ENCODE measurements at places on chromosomes 12 and 14. TPM values are rescaled to one million over a fixed set of nuclear protein-coding genes. Genes with fewer than 3 reads are reported as not detected.

DNA sequence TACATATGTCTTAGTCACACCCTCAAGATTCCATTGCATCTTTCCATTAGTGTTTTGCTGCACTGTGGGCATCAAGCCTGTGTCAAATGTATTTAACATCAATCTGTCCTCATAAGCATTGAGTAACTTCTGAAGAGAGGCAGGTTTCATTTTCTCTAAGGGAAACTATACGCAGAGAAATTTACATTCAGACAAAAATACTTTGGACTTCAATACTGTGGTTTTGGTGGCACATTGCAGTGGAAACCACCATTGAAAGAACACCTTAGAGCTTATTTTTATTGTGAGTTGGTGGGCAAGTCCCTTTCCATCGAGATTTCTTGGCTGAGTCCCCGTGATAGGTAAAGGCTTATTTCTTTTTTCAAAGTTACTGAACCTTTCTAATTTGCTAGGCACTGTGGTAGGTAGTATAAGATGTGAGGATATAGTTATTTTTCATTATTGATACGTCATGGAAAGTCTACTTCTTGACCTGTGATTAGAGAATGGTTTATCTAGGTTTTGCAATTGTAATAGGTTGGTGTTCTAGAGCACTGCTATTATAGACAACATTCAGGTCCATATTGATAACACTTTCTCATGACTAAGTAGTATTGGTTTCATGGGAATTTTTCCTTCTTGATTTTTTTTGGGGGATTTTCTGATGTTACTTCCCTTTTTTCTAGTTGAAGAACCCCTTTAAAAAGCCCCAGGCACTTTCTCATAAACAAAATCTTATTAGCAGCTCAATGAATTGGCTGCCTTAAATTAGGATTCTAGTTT is 81.9 kb downstream of the CFAP54 start:
- no peaks in the 10 kb centered on the region for H3K36me3 ChIP-seq
- DNase-seq, result no peak
- H3K4me3 ChIP-seq, result no peak overlapping the region
- no peak overlapping the region for H3K27ac ChIP-seq
- H3K27me3 ChIP-seq, result no peaks in the 10 kb centered on the region
- no peaks in the 10 kb centered on the region for H3K4me1 ChIP-seq

DNA sequence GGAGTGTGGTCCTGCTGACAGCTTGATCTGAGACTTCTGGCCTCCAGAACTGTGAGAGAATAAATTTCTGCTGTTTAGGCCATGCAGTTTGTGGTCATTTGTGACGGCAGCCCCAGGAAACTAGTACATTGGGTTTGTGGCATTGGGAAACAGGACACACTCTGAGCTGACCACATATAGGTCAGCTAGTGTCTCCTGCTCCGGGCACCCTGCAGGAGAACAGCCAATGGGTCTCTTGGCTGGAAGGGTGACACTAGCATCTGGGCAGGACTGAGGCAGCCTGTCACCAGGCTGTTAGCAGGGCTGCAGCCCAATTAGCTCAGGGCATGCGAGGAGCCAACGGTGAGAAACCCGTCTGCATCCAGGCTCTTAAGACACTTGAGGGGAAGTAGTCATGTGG is 83.2 kb downstream of the PITPNM2 start:
- H3K36me3 ChIP-seq, result no peaks in the 10 kb centered on the region
- H3K4me3 ChIP-seq, result no peak overlapping the region
- DNase-seq, result peak; percentile 57
- no peaks in the 10 kb centered on the region for H3K27me3 ChIP-seq

- no peaks in the 10 kb centered on the region for H3K4me1 ChIP-seq
- no peak overlapping the region for H3K27ac ChIP-seq
- no peak overlapping the region for H3K4me3 ChIP-seq
- no peaks in the 10 kb centered on the region for H3K36me3 ChIP-seq
- H3K27me3 ChIP-seq, result no peaks in the 10 kb centered on the region
- no peak for DNase-seq
These were observed 37.0 kb downstream of the TMEM121 start for GRCh38 chr14:105563347-105563737.

DNA sequence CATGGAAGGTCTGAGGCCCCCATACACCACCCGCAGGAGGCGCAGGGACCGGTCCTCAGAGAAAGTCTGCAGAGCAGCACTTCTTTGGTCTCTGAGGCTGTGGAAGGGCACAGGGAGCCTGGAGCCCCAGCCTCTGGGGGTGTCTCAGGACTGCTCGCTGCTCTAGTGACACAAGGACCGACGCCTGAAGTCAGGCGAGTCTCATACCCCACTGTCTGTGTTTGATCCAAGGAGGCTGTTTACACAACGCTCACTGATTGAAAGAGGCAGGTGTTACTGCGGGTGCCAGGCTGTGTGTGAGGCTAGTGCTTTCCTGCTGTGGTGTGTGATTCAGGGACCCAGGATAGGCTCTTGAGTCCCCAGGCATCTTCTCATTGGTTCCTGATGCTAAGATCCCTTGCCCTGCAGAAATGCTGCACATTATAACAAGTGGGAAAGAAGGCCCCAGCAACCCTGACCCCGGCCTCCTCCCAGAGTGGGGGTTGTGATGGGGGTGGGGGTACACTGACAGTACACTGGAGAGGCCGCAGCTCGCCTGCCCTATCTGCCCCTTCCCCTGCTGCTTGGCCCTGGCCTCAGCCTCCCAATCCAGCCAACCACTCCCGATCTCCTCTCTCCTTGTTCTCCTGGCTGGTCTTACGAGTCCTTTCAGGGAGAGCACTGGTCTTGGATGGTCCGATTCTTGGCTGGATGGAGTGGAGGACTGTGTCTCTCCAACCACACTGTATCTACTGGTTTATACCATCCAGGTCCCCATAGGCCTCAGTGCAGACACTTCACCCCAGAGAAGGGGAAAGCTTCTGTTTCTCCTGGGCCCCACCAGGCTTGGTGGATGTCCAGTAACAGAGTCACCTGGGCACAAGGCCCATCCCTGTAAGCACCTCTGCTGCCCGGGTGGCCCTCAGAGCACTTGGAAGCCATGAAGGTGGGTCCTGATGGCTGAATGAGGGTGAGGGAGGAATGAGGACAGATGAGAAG is 6.6 kb downstream of the CACNA2D4 start:
- H3K4me3 ChIP-seq, result no peak overlapping the region
- no peaks in the 10 kb centered on the region for H3K27me3 ChIP-seq
- DNase-seq, result no peak
- peaks cover 2% of the 10 kb centered on the region for H3K4me1 ChIP-seq
- H3K27ac ChIP-seq, result no peak overlapping the region

ANO2 gene
- 11.2 TPM for total RNA-seq

GRCh38 chr14:51014086-51014485 is 69.8 kb upstream of the PYGL start:
- peaks cover 6% of the 10 kb centered on the region for H3K4me1 ChIP-seq
- no peaks in the 10 kb centered on the region for H3K27me3 ChIP-seq
- H3K4me3 ChIP-seq, result no peak overlapping the region
- no peak overlapping the region for H3K27ac ChIP-seq
- no peaks in the 10 kb centered on the region for H3K36me3 ChIP-seq

TMEM119 gene
- total RNA-seq, result 0.19 TPM

CLEC6A gene
- not detected for total RNA-seq

TNFAIP2 gene
- 22.0 TPM for total RNA-seq

- DNase-seq, result no peak
- H3K27me3 ChIP-seq, result no peaks in the 10 kb centered on the region
- H3K4me1 ChIP-seq, result no peaks in the 10 kb centered on the region
- H3K27ac ChIP-seq, result no peak overlapping the region
These were observed 92.9 kb downstream of the PAWR start for GRCh38 chr12:79597910-79598309.

DNA sequence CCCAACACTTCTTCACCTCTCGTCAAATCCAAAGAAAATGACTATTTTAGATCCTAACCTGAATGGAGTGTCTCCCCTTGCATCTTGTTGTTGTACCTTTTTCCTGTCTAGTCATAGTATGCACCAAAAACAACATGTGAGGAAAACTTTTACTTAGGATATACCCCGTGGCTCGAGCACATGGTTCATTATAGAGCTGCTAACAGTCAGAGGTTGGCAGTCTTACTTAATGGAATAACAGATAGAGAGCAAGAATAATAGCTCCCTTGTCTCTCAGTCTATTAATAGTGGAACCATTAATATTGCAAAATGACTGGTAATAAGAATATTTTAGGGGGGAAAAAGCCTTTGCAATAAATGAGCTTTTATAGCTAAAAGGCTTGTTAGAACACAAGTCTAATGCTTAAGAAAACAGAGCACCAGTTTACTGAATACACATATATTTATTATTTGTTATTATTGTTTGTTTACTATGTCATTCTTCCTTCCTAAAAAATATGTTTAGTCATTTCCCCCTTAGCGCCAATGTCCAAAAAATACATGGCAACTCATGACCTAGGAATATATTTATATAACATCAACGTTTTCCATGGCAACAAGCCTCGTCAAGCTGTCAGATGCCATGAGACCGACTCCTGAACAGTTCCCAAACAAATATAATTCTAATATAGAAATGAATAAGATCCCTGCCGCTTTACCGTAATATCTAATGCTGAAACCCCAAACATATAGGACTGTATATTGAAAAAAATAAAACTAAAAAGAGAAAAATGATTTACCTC is 592.4 kb downstream of the SOX5 start:
- no peaks in the 10 kb centered on the region for H3K4me1 ChIP-seq
- H3K36me3 ChIP-seq, result no peaks in the 10 kb centered on the region
- no peak overlapping the region for H3K4me3 ChIP-seq
- H3K27me3 ChIP-seq, result no peaks in the 10 kb centered on the region

GRCh38 chr14:21070083-21070609 is at the start of gene ARHGEF40:
TSS of gene ARHGEF40 (plus strand) at chr14:21070304. CDS start at chr14:21070397, 93 bp downstream.
- H3K4me3 ChIP-seq, result peak within 1 kb of the TSS; percentile 77
- peak within 1 kb of the TSS; percentile 90 for H3K27ac ChIP-seq
- no peaks in the 10 kb centered on the region for H3K27me3 ChIP-seq
- peaks cover 28% of the 10 kb centered on the region for H3K4me1 ChIP-seq

All from heart left ventricle (tissue), 16 donors.